Left ventricle myocardium superior (tissue), 1 donor: ENCODE measurements at places on chromosomes 1 and 21.

DNA sequence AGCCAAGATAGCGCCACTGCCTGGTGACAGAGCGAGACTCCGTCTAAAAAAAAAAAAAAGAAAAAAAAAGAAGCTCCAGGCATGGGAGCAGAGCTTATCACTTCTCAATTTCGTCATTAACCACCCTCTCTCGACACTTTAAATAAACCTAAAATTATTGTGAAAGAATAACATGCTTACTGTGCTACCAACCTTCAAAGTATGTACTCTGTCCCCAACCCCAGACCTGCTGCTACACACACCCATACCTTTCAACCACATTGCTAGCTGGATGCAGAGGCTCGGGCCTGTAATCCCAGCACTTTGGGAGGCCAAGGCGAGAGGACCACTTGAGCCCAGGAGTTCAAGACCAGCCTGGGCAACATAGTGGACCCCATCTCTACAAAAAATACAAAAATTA is 38.7 kb downstream of the GNPAT start:
- no peak for DNase-seq

DNA sequence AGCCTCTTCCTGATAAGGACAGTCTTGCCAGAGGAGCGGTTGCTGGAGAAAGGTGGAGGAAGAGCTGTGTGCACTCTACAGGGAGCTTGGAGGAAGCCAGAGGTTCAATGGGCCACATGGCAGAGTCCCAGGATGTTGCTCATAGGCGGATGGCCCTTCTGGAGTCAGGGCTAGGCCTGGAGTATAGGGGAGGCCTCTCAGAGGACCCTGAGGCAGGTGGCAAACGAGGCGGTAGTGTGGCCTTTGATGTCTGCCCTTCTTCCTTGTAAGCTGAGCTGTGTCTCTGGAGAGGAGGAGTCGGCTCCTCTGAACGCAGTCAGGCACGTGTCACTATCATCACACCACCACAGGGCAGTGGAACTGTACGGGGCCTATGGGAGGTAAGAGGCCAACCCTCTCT is 8.6 kb downstream of the PKP1 start:
- no peak for DNase-seq

DNA sequence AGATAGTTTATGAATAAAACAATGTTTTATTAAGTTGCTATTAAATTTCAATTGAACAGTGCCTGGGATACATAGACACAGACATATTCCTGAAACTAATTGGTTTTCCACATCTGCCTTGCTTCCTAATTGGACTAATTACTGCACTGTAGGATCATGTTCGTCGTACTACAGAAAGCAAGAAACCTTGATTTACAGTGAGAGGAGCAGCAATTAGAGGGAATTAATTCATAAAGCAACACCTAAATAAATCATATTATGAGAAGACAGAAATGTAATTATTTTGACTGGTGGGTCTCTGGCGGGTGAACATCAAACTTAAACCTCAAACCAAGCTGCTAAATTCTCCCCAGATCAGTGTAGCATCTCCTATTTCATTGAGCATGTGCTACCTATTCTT is 124.6 kb upstream of the CAMK1G start:
- DNase-seq: no peak

GRCh38 chr1:162371611-162372010 is 5.0 kb downstream of the SPATA46 start:
- no peak for DNase-seq

DNA sequence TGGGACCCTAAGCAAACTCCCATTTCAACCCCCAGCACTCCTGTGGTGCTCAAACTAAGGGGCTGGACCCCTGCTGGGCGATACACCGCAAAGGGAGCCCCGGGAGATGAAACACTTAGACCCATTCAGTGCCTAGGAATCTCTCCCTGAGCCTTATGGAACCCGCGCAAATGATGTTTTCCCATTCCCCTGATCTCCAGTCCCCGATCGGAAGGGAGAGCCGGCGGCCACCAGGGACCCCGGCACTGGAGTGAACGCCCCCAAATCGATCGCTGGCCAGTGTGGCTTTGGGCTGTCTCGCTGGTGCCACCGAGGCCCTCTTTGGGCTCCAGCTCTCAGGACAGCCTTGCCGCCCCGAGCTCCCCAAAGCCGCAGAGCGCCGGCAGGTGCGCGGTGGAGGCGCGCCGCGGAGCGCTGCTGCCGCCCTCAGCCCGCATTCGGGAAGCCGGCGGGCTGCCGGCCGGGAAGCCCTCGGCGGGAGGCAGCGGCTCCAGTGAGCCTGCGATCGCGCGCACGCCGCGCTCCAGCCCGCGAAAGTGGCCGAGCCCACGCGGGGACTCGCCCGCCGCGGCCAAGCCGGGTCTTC is 1.1 kb downstream of the PLXNA2 start:
- DNase-seq: no peak

DNA sequence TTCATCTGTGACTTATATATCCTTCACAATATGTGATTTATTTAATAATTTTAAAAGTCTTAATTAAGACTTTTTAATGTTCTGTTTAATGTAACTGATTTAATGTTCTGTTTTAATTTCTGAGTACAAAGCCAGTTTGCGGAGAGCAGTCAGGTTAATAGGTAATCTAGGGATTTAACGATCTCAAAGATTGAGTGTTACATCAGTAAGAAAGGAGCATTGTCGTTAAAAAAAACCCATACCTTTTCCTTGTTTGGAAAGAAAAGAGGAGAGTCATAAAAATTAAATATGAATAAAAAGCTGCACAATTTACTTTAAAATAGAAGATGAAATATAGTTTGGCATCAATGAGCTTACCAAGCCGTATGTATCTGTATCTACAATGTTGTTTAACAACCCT is 621.4 kb downstream of the KIF26B start:
- DNase-seq: no peak

DNA sequence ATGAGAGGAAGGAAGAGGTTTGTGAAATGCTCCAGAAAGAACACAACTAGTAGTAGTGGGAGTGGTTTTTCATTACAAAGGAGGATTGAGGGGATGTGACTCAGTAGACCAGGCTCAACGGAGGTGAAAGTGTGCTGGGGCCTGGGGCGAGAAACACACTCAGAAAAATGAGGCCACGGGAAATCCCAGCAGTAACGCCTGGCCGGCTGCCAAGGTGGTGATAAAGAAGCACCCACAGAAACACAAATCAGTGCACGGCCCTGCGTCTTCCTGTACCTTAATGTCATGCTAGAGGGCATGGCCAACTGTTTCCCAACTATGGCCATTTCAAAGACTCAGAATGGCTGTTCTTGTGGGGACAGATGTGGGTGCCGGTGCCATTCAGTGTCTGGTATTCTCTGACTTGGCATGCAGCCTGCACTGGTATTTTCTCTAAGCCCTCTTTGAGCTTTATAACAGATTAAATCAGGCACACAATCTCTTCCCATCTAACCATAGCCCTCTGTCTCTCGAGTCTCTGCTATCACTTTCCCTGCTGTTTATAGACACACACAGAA is 38.2 kb downstream of the URB2 start:
- DNase-seq: peak; percentile 48

GRCh38 chr1:170544624-170545023 is 12.7 kb downstream of the GORAB start:
- no peak for DNase-seq

GRCh38 chr1:160544647-160545046 is 21.6 kb upstream of the SLAMF6 start:
- DNase-seq: no peak

GRCh38 chr1:48936436-48936835 is 159.7 kb upstream of the BEND5 start:
- no peak for DNase-seq

DNA sequence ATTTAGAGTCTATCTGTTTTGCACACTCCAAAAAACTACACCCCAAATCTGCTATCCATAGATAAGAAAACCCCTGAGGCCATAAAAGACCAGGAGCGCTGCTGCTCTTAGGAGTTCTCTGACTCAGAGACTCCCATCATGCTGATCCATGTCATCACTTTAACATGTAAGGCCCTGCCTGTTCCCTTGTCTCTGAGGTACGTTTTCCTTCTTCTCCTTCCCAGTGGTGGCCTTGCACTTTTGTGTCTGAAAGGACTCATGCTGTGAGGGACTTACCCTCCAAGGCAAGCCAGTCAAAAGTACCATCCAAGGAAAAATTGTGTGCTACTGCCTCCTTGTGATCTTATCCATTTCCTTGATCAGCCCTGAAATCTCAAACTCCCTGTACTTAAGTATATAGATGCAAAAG is 427.4 kb upstream of the NCAM2 start:
- no peak for DNase-seq

GRCh38 chr1:4676253-4676652 is 21.8 kb downstream of the AJAP1 start:
- DNase-seq: no peak

- DNase-seq: peak; percentile 69
These were observed 3.0 kb downstream of the FBLIM1 start for GRCh38 chr1:15761366-15762128.

GRCh38 chr1:157047062-157047410 is 1.5 kb upstream of the ARHGEF11 start:
- DNase-seq: no peak

DNA sequence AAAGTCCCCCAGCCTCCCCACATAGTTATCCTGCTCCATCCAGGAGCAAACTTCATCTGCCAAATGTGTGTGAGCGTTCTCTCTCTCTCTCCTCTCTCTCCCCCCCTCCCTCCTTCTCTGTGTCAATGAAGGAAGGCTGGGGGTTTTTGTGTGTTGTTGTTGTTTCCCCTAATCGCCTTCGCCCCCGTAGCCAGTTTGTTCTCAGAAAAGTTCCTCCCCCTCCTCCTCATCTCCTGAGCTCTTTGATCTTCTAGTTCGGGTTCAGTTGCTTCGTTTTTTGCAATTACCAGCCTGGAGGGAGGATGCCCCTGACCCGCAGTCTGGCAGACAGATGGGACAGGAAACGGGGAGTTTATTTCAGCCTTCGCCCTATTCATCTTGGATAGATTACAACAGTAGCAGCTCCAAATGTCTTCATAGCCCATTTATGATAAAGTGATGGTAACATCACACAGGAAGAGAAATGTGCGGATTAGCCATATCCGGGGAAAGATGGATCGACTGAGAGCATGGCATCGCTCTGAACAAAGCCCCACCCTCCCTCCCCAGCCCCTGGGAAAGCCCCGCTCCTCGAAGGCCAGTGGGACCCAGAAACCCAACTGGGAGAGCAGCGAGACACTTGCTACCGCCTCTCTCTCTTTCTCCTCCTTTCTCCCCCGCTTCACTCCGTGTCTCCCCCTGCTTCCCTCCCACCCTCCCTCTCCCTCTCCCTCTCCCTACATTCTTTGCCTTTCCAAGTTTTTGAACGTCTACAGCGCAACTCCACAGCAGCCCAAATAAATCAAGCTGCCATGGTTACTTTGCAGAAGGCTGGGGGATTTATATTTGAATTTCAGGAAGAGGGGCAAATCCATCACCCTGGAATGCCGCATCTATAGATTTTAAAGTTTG is 139.7 kb upstream of the ARHGEF16 start:
- no peak for DNase-seq

GRCh38 chr1:91900562-91900961 is 14.6 kb upstream of the TGFBR3 start:
- no peak for DNase-seq

DNA sequence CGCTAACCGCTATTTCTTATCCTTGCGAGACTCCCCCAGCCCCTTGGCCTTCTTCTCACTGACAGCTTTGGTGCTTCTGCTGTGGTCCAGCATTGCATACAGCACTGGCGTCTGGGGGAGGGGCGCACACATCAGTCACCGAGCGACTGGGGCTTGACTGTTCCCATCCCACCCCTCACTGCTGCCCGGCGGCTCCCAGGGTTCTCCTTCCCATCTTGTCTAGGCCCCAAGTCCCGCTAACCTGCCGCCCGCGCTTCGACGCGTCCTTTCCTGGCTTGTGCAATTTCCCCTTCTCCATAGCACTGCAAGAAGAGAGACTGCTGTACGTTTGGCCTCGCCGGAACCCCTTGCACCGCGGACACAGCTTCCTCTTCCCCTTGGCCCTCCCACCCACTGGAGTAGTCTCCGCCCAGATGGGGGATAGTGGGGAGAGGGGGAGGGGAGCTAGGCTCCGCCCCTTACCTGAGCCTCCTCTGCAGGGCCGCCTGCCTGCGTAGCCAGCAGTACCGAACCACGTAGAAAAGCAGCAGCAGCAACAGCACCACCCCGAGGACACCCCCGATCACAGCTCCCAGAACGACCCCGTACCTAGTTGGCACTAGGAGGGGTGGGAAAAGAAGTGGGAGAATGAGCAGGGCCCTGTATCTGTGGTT is 3.8 kb downstream of the MPZ start:
- peak; percentile 83 for DNase-seq

- no peak for DNase-seq
These were observed 318.6 kb upstream of the ADGRL4 start for GRCh38 chr1:79325126-79325525.

DNA sequence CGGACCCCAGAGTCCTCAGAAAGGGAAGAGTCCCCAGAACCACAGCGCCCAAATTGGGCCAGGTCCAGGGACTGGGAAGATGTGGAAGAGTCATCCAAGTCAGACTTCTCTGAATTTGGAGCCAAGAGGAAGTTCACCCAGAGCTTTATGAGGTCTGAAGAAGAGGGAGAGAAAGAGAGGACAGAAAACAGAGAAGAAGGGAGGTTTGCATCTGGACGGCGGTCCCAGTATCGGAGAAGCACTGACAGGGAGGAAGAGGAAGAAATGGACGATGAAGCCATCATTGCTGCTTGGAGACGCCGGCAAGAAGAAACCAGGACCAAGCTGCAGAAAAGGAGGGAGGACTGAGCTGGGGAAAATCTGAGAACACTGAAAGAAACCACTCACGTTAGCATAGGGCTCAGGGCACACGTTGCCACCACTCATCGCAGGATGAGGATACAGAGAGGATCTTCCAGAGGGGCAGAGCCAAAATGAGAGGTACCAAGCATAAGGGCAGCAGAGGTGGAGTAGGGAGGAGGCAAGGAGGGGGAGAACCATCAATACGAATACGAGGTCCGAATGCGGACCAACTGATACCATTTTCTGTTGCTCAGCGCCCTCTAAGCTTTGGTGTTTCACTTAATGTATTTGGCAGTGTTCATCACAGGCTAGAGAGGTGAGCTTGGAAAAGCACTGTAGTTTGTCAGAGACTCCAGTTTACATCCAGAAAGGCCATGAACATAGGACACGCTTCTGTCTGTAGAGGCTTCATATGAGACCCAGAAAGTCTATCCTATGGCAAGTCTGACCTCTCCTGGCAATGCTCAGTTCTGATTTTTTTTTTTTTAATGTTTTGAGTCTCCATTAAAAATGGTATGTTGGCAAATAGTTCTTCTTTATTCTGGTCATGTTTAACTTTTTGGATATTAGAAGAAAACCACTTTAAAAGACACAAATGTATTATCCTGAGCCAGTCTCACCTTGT is 34.7 kb downstream of the STYXL2 start:
- DNase-seq: no peak

DNA sequence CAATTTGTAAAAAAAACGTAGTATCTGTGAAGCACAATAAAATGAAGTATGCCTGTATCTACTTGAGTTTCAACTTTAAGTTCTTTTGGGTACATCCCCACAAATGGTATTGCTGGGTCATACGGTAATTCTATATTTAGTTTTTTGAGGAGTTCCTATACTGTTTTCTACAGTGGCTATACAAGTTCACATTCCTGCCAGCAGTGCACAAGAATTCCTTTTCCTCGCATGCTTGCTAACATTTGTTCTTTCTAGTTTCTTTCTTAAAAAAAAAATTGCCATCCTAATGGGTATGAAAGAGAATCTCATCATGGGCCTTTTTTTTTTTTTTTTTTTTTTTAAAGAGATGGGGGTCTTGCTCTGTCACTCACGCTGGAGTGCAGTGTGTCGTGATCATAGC is 41.9 kb downstream of the UCK2 start:
- DNase-seq: no peak

- DNase-seq: no peak
These were observed 817.9 kb downstream of the BRINP3 start for GRCh38 chr1:189659731-189660130.

GRCh38 chr1:218112862-218113261 is 172.2 kb upstream of the RRP15 start:
- DNase-seq: no peak
